Right renal pelvis (tissue), 4 donors: ENCODE measurements at places on chromosomes 16 and 17. TPM values are rescaled to one million over a fixed set of nuclear protein-coding genes. Genes with fewer than 3 reads are reported as not detected.

The ARHGDIG gene
- polyA plus RNA-seq: 1.9 TPM

The FOXC2 gene
- 55.3 TPM for polyA plus RNA-seq

- DNase-seq: no peak
These were observed 4.2 kb downstream of the BORCS6 start for GRCh38 chr17:8185582-8186445.

GRCh38 chr17:30590081-30590733 is 113.0 kb downstream of the GOSR1 start:
- DNase-seq: no peak

- peak; percentile 5 for DNase-seq
These were observed 685 bp upstream of the PSMD3 start for GRCh38 chr17:39979893-39980350.

DNA sequence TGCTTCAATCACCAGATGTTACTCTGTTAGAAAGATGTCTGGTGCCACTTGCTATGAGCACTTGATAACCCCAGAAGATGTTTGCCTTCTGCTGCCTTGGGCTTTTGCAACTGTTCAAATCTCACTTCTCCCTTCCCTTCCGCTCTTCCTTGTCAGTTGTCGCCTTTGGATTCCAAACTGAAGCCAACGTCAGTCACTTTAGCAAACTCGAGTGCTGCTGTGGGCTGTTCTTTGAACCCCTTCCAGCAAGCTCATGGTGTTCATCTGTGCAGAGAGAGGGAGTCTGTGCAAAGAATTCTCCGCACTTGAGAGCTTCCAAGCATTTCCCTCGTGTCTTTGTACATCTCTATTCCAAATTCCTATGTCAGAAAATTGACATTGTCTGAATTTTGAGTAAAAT is 879.4 kb downstream of the CDH11 start:
- no peak for DNase-seq

GRCh38 chr17:78722246-78722761 is 59.8 kb downstream of the CYTH1 start:
- DNase-seq: no peak

DNA sequence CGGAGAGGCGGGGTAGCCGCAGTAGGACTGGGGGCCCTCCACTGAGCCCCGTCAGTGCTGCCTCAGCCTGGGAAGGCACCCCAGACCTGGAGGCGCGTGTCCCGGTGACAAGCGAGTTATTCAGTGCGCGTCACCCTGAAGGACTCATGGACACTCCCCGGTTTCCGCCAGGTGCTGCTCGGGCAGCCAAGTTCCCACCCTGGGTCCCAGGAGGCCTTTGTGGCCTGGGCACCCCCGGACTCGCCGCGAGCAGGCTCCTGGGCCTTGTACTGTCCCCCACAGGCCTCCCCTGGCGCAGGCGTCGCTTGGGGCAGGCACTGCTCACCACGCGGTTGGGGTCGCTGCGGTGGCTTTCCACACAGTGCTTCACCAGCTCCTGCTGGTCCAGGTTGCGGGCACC is 7.6 kb downstream of the RNF166 start:
- DNase-seq: no peak

The KRT39 gene
- polyA plus RNA-seq: not detected

DNA sequence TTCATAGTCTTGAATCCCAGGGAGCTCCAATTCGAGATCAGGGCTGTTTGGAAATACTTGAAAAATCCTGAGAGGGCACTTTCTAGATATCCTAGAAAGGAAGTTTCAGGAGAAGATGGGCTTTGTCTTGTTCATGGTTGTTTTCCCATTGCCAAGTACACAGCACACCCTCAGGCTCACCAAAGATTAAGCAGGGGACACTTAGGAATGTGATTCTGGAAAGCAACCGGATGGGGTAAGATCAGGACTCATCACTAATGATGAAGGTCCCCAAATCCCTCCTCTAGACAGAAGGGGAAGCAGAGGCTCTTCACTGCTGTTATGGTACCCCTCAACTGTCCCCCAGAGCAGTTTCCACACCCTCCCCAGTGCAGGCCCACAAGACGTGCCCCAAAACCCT is 40.7 kb downstream of the VAC14 start:
- no peak for DNase-seq

- no peak for DNase-seq
These were observed 22.9 kb downstream of the TNS4 start for GRCh38 chr17:40478486-40478885.
